Activated CD8-positive, alpha-beta T cell treated with anti-CD3 and anti-CD28 coated beads for 36 hours (primary cell): ENCODE measurements at places on chromosomes 5 and 9. TPM values are rescaled to one million over a fixed set of nuclear protein-coding genes. Genes with fewer than 3 reads are reported as not detected.

OR1J2 gene
- total RNA-seq: not detected

RNF224 gene
- total RNA-seq: not detected

DND1 gene
- 2.9 TPM for total RNA-seq

GM2A gene
- total RNA-seq: 13.7 TPM

SHOC1 gene
- not detected for total RNA-seq

SPACA9 gene
- total RNA-seq: 3.2 TPM

SLC1A1 gene
- 0.29 TPM for total RNA-seq

EIF4EBP3 gene
- total RNA-seq: 19.6 TPM

HAPLN1 gene
- total RNA-seq: not detected

SPATA31D4 gene
- not detected for total RNA-seq

QRFP gene
- not detected for total RNA-seq

NRARP gene
- total RNA-seq: 3.3 TPM

DNM1 gene
- total RNA-seq: 0.59 TPM

GABRA6 gene
- not detected for total RNA-seq
